Mesangial cell (primary cell): ENCODE measurements at places on chromosomes 5 and 9. TPM values are rescaled to one million over a fixed set of nuclear protein-coding genes. Genes with fewer than 3 reads are reported as not detected.

ENTREP1 gene
- 0.49 and 1.3 TPM in 2 replicates for total RNA-seq

PTGES2 gene
- total RNA-seq, result 84.0 and 100 TPM in 2 replicates

PCDHGB3 gene
- total RNA-seq, result 0.98 and 3.8 TPM in 2 replicates

PDZD2 gene
- total RNA-seq, result 1.3 and 3.8 TPM in 2 replicates

PFN3 gene
- total RNA-seq, result not detected in 2 replicates

CDC14B gene
- total RNA-seq, result 12.1 and 16.1 TPM in 2 replicates

CD72 gene
- 0.49 and 3.3 TPM in 2 replicates for total RNA-seq

CDKN2B-AS1 gene
- total RNA-seq, result 0.63 and 0.98 TPM in 2 replicates

TNC gene
- total RNA-seq, result 103 and 213 TPM in 2 replicates

DMXL1 gene
- total RNA-seq, result 17.5 and 17.6 TPM in 2 replicates

ANKRD31 gene
- under 0.01 TPM in 1 of 2 replicates, not detected in the other for total RNA-seq

ANKRA2 gene
- 9.0 and 13.8 TPM in 2 replicates for total RNA-seq

CDX1 gene
- total RNA-seq, result 0.33 and 0.63 TPM in 2 replicates

TAF11L5 gene
- total RNA-seq, result not detected in 2 replicates

CHD1 gene
- 17.4 and 24.3 TPM in 2 replicates for total RNA-seq

TIFAB gene
- total RNA-seq, result not detected in 2 replicates

ADRB2 gene
- 0.89 and 1.3 TPM in 2 replicates for total RNA-seq

LMX1B gene
- total RNA-seq, result 0.63 and 0.98 TPM in 2 replicates

GABBR2 gene
- total RNA-seq, result under 0.01 and 0.98 TPM in 2 replicates

SLC2A6 gene
- total RNA-seq, result 17.7 and 37.6 TPM in 2 replicates

CFAP77 gene
- total RNA-seq, result not detected in 2 replicates

PCAT7 gene
- 0.13 TPM in 1 of 2 replicates, not detected in the other for total RNA-seq

FIBCD1 gene
- total RNA-seq, result 0.49 and 5.3 TPM in 2 replicates

ARL14EPL gene
- not detected in 2 replicates for total RNA-seq

FAM78A gene
- total RNA-seq, result 1.1 TPM in 2 replicates

SLC34A1 gene
- not detected in 2 replicates for total RNA-seq

PCDHB8 gene
- 0.25 TPM in 1 of 2 replicates, not detected in the other for total RNA-seq

TIMD4 gene
- 0.38 TPM in 1 of 2 replicates, not detected in the other for total RNA-seq

PCDHA10 gene
- total RNA-seq, result 0.13 TPM in 1 of 2 replicates, not detected in the other

DDX4 gene
- total RNA-seq, result not detected in 2 replicates

WNK2 gene
- 0.13 and 0.33 TPM in 2 replicates for total RNA-seq

SLC24A2 gene
- not detected in 2 replicates for total RNA-seq

STPG3 gene
- not detected in 2 replicates for total RNA-seq

OR1K1 gene
- total RNA-seq, result not detected in 2 replicates

ROPN1L gene
- 0.25 and 0.49 TPM in 2 replicates for total RNA-seq

UBTD2 gene
- 18.1 and 19.1 TPM in 2 replicates for total RNA-seq

SMIM32 gene
- total RNA-seq, result not detected in 2 replicates

NUTM2G gene
- total RNA-seq, result not detected in 2 replicates

RXRA gene
- 24.1 and 29.4 TPM in 2 replicates for total RNA-seq

P4HA2 gene
- total RNA-seq, result 53.4 and 68.9 TPM in 2 replicates

IRGM gene
- total RNA-seq, result not detected in 2 replicates

PHF2 gene
- 13.2 and 15.3 TPM in 2 replicates for total RNA-seq

FOXD1 gene
- total RNA-seq, result 52.2 and 72.4 TPM in 2 replicates

SHOC1 gene
- not detected in 2 replicates for total RNA-seq

CTSV gene
- total RNA-seq, result 3.7 and 12.5 TPM in 2 replicates

APBB3 gene
- 8.8 and 22.8 TPM in 2 replicates for total RNA-seq

PAX5 gene
- total RNA-seq, result not detected in 2 replicates
